ENCODE measurements at places on chromosomes 11 and 22.

- no peak for DNase-seq
Measured at GRCh38 chr22:37240240-37240940, 3.7 kb downstream of the RAC2 start.

- no peak for DNase-seq
Measured at GRCh38 chr11:18248561-18248960, at the start of gene SAA2. SAA2 (minus strand) TSS chr11:18248668; CDS start chr11:18248011, 657 bp downstream.

DNA sequence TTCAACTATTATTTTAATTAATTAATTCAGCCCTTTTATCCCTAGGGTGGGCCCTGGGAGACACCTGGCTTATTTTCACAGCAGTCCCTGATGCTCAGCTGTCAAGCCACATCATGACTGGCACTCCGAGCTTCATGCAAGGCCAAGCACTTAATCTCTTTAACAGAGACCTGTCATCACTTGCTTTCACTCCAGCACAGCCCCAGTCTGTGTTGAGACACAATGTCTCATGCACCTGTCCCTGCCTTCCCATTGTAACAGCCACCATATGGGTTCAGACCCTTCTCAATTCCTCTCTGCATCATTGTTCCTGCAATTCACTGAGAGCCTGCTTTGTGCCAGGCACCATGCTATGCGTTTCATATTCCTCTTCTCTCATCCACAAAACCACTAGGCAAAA lies 222.2 kb upstream of the TENM4 start:
- DNase-seq = no peak

DNA sequence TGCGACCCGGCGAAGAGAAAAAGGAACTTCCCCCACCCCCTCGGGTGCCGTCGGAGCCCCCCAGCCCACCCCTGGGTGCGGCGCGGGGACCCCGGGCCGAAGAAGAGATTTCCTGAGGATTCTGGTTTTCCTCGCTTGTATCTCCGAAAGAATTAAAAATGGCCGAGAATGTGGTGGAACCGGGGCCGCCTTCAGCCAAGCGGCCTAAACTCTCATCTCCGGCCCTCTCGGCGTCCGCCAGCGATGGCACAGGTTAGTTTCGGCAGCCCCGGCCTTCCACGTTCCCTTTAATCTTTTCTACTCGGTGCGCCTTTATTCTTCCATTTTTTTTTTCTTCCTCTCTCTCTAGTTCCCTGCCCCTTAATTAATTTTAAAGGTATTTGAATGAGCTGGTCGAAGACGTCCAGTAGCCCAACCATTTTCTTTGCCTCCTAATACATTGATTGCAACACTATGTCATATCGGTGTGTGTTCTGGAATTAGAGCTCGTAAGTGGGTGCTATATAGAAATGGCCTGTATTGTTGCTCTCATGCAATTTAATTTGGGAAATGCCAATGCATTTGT lies 537 bp downstream of the EP300 start:
- DNase-seq = peak; percentile 23

GRCh38 chr11:102166175-102167064 lies 56.2 kb downstream of the YAP1 start:
- no peak for DNase-seq

- no peak for DNase-seq
Measured at GRCh38 chr11:78109081-78110015, 29.7 kb upstream of the NDUFC2 start.

DNA sequence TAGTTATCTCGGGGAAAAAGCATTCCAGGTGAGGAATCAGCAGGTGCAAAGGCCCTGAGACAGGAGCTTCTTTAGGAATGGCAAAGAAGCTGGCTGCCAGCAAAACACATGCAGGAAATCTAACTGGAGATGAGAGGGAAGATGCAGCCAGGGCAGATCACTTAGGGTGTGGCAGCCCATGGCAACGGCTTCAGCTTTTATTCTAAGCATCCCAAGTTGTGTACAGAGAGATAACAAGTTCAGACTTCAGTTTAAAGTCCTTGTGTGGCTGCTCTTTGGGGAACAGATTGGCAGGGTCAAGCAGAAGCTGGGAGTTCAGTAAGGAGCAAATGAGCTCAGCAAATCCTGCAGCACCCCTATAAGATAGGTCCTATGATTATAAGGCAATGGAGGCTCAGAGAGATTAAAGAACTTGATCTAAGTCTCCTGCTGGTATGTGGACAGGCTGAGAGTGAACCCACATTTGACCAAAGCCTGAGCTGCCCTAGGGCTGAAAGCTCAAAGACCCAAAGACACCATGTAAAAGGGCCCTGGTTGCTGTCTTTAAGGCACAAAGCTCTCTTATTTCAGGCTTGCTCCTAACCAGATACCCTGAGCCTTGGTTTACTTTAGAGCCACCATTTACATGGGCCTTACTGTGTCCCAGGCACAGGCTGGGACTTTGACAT lies 466.8 kb downstream of the SOX6 start:
- DNase-seq = no peak

GRCh38 chr11:113894421-113894996 lies 10.1 kb upstream of the HTR3B start:
- no peak for DNase-seq

DNA sequence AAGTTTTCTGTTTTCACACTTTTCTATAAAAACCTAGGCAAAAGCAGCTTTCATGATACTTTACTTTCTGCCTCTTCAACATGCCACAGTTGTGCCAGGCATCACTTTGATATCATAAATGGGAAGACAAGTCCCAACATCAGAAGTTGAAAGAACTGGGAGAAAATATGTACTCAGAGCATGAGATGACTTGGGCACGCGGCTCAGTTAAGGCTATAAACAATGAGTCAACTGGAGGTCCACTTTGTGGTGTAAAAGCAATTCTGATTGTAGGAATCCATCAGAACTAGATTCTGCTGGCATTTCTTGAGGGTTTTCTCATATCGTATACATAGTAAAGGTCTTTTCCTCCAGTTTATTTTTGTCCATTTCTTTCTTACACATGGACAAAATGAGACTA lies 109.7 kb upstream of the USP47 start:
- no peak for DNase-seq

DNA sequence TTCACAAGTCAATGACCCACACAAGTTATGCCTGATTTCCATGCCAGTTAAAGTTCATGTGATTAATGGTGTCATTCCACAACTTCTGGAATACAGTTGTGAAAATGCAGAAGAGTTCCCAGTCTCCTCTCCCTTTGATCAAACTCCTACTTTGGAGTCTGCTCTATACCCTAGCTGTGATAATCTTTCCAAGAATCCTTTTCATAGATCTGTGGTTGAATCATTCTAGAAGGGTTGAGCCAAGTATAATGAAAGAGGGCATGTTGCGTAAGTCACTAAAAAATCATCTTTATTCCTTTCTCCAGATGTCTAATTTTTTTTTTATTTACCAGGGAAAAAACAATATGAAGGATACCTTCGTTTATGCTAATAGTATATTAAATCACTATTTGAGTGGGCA lies 89.7 kb upstream of the CARD18 start:
- no peak for DNase-seq

DNA sequence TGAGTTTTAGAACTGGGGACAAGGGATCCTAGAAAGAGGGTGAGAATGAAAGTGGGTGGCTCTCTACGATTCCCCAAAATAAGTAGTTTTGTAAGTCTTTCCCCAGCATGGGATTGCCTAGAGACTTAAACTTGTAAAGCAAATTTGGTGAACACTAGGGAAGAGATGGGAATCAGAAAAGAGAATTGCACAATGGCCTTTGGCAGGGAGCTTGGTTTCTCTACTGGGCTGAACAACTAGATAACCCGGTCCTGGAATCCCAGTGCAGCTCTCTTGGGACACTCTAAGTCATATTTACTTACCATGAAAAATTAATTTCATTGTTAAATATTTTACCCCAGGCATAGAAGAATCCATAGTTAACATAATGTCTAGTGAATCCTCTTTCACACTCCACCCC lies 16.5 kb upstream of the USP18 start:
- no peak for DNase-seq

All from tibial nerve (tissue), 4 donors.